ENCODE measurements at places on chromosomes 1 and 21.

DNA sequence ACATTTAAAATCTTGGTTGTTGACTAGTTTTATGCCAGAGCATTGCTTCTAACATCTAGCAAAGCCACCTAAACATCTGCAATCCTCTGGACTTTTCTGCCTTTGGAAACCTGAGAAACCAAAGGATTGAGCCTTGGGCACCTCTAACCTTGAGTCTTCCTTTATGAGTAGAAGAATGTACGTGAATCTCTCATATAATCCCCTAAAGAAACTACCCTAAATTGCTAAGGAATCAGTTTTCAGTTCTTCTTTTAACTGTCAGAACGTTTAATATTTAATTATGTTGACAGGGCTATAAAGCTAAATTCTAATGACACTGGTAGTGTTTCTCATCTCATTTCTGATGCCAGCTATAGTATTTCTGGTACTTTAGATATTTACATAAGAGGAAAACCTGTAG, 997.3 kb downstream of the AMY1C start:
- DNase-seq, result no peak

- no peak for DNase-seq
Measured at GRCh38 chr1:162028726-162029125, 5.1 kb upstream of the OLFML2B start.

- peak; percentile 62 for DNase-seq
Measured at GRCh38 chr1:54547601-54548388, at the start of gene ACOT11. ACOT11 (plus strand) TSS chr1:54548228; CDS start chr1:54548310, 82 bp downstream.

- DNase-seq, result no peak
Measured at GRCh38 chr1:15336866-15337265, 72.8 kb upstream of the EFHD2 start.

- DNase-seq, result no peak
Measured at GRCh38 chr1:200174525-200175295, 147.2 kb downstream of the NR5A2 start.

- no peak for DNase-seq
Measured at GRCh38 chr1:57489358-57490036, 65.6 kb upstream of the DAB1 start.

- DNase-seq, result peak; percentile 19
Measured at GRCh38 chr1:223219846-223220610, 77.0 kb upstream of the TLR5 start.

DNA sequence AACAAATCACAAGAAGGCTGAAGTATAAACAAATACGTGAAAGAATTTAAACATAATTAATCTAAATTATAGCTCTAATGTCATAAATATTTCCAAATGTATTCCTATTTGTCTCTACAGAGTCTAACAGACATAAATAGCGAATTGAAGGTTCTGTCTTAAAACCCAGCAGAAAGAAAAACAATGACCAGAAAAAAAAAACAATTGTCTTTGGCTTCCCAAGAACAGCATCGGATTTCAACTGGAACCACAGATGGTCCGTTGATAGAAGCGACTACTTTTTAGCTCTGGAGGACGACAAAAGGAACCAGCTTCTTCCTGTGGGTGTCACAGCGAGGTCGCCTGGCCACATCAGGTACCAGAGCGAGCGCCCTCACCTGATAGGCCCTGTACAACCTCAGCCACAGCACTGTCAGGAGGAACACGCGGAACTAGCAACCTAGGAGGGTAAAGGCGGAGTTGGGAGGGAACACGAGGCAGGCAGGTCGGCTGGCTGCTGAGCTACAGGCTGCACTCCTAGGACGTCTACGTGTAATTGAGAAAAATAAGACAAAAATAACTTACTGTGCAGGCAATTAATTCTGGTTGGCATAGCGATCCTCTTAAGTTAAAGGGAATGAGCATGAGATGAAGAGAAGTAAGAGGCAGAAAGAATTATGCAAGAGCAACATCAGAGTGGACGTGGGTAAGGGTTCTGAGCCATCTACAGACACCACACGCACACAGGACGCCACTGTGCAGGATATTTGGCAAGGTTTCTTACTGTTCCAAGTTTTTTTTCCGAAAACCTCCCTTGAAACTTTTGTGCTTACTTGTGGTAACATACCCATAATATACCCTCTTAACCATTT, 16.7 kb upstream of the PRDM15 start:
- DNase-seq, result no peak

DNA sequence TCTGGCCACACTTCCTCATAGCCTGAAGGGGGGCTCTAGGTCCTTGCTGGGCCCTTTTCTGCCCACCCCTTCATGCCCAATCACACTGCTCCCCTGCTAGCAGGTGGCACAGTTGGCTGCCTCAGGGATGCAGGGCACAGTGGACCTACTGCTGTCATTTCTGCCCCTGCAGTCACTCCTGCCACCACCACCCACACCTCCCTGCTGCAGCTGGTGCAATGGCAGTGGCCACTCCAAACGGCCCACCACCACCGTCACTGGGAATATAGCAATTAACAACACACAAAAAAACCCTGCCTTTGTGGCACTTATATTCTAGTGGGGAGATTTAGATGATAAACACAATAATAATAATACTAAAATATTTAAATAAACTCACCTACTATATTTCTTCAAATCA, 162.4 kb upstream of the DUSP10 start:
- DNase-seq, result no peak

GRCh38 chr1:51675177-51675780, 58.4 kb downstream of the OSBPL9 start:
- DNase-seq, result no peak

- DNase-seq, result no peak
Measured at GRCh38 chr1:108598340-108598739, 38.4 kb downstream of the EEIG2 start.
